ENCODE measurements at places on chromosomes 1 and 21. TPM values are rescaled to one million over a fixed set of nuclear protein-coding genes. Genes with fewer than 3 reads are reported as not detected.

RXFP4 gene
- not detected for total RNA-seq

GRCh38 chr1:8010080-8010664 is 15.9 kb downstream of the ERRFI1 start:
- H3K27me3 ChIP-seq, result no peaks in the 10 kb centered on the region
- no peak overlapping the region for H3K27ac ChIP-seq
- DNase-seq, result no peak
- no peaks in the 10 kb centered on the region for H3K36me3 ChIP-seq

DNA sequence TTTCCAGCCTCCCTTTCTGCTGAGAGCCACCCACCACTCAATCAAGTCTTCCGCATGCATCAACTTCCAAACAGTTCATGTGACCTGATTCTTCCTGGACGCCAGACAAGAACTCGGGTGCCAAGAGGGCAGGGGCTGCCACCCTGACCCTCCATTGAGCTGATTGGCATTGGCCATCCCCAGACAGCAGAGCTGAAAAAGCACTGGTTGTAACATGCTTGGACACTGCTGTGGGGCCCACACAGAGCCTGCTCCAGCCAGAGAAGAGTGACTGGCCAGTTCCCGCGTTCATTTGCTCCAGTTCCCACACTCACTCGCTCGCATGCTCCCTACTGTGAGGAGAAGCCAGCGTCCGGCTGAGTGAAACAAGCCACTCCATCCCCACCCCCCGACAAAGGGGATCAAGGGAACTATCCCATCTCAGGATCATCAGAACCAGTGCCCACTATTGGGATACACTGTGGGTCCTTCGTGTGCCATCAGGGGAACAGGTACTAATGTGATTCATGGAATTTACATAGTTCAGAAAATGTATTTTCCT is 420.3 kb downstream of the NPHP4 start:
- peaks cover 9% of the 10 kb centered on the region for H3K36me3 ChIP-seq
- DNase-seq, result no peak
- H3K27ac ChIP-seq, result no peak overlapping the region
- H3K4me1 ChIP-seq, result no peaks in the 10 kb centered on the region

DNA sequence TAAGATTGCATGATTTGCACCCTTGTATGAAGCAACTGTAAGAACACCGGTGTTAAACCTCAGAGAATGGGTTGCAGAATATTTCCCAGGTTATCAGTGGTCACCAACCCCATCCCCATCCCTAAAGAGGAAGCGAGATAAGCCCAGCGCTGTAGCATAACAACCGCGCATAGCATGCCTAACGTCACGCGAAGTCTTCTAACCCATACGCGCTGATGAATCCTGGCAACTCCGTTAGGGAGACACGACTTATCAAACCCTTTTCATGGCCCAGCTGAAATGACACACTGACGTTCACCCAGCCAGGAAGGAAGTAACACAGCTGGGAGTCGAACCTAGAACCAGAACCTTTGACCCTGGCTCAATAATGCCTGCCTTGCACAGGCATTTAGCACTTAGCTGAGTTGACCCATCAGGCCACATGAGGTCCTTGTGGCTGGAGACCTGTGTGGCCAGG is 24.2 kb downstream of the TMEM51 start:
- H3K36me3 ChIP-seq, result no peaks in the 10 kb centered on the region
- no peaks in the 10 kb centered on the region for H3K27me3 ChIP-seq
- no peak for DNase-seq

GALNT2 gene
- total RNA-seq, result 35.2 TPM

CCDC17 gene
- 3.8 TPM for total RNA-seq

GRCh38 chr1:200411406-200412257 is 1.8 kb upstream of the ZNF281 start:
- peak overlapping the region; percentile 10 for H3K27ac ChIP-seq
- H3K4me1 ChIP-seq, result peaks cover 26% of the 10 kb centered on the region
- H3K27me3 ChIP-seq, result peaks cover 5% of the 10 kb centered on the region
- DNase-seq, result no peak
- H3K4me3 ChIP-seq, result peak overlapping the region; percentile 84

DNA sequence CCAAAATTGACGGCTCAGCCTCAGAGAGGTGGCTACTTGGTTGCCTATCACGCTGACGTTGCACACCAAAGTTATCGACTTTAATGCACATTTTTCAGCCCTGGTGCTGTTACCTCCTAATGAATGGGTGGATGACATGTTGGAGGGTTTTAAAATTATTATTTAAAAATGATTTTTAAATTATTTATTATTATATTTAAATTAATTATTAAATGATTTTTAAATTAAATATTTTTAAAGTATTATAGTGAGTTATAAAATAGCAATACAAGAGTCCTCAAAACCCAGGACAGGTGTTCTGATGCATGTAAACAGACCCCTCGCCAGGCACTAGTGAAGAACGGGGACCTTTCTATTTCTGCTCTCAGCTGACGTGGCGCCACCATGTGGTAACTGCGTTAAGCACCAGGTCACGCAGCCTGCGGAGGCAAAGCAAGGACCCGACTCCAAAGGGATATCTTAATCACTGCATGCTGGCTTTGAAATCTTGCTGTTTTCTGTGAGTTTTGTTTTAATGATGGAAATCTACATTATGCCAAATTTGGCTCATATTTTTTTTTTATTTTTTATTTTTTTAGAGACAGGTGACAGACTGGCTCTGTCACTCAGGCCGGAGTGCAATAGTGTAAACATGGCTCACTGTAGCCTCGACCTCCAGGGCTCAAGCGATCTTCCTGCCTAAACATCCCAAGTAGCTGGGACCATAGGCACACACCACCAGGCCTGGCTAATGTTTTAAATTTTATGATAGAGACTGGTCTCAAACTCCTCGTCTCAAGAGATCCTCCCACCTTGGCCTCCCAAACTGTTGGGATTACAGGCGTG is 22.6 kb downstream of the CASP9 start:
- H3K27ac ChIP-seq, result no peak overlapping the region
- DNase-seq, result peak; percentile 89
- peaks cover 4% of the 10 kb centered on the region for H3K36me3 ChIP-seq
- H3K4me1 ChIP-seq, result peaks cover 8% of the 10 kb centered on the region
- no peak overlapping the region for H3K4me3 ChIP-seq

- DNase-seq, result no peak
- no peaks in the 10 kb centered on the region for H3K36me3 ChIP-seq
- H3K4me3 ChIP-seq, result peak overlapping the region; percentile 38
- H3K27me3 ChIP-seq, result peaks cover 8% of the 10 kb centered on the region
Measured at GRCh38 chr1:12052008-12052573, 11.0 kb upstream of the TNFRSF8 start.

ZFP69 gene
- 5.0 TPM for total RNA-seq

CD247 gene
- not detected for total RNA-seq

DNA sequence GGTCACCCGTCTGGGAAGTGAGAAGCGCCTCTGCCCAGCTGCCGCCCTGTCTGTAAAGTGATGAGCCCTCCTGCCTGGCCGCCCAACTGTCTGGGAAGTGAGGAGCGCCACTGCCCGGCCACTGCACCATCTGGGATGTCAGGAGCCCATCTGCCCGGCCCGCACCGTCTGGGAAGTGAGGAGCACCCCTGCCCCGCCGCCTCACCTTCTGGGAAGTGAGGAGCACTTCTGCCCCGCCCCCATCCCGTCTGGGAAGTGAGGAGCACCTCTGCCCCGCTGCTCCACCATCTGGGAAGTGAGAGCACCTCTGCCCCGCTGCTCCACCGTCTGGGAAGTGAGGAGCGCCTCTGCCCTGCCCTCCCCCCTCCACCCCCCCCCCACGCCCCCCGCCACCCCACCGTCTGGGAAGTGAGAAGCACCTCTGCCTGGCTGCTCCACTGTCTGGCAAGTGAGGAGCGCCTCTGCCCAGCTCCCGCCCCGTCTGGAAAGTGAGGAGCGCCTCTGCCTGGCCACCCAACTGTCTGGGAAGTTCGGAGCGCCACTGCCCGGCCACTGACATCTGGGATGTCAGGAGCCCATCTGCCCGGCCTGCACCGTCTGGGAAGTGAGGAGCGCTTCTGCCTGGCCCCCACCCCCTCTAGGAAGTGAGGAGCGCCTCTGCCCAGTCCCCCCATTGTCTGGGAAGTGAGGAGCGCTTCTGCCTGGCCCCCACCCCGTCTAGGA is 4.5 kb upstream of the ZZZ3 start:
- H3K27ac ChIP-seq, result peak overlapping the region; percentile 62
- H3K36me3 ChIP-seq, result no peaks in the 10 kb centered on the region
- DNase-seq, result peak; percentile 50

GRCh38 chr1:109438798-109439297 is 12.6 kb upstream of the PSMA5 start:
- H3K27me3 ChIP-seq, result peaks cover 2% of the 10 kb centered on the region
- no peak overlapping the region for H3K4me3 ChIP-seq
- no peak overlapping the region for H3K27ac ChIP-seq
- peak; percentile 59 for DNase-seq

C8A gene
- not detected for total RNA-seq

GRCh38 chr1:224377676-224378006 is 21.0 kb downstream of the CNIH4 start:
- H3K27ac ChIP-seq, result no peak overlapping the region
- H3K27me3 ChIP-seq, result no peaks in the 10 kb centered on the region
- H3K4me3 ChIP-seq, result no peak overlapping the region
- no peaks in the 10 kb centered on the region for H3K4me1 ChIP-seq

DNA sequence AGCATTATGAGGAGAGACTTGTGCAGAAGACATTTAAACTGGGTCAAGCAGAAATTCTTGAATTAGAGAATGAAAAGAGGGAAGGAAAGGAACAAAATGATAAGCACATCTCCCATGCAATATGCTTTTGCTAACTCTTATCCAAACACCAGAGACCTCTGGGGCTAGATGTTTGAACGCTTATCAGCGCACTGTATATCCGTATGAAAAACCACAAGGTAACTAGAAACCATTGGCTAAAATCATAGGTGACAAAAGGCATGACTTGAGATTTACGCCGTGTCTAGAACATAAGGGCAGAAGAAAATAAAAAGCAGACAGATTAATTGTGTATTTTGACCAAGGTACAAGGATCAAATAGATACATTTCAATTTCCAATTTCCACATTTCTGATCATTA is 38.0 kb upstream of the TIAM1 start:
- H3K36me3 ChIP-seq, result no peaks in the 10 kb centered on the region
- no peak overlapping the region for H3K4me3 ChIP-seq
- H3K27ac ChIP-seq, result no peak overlapping the region
- H3K4me1 ChIP-seq, result peaks cover 1% of the 10 kb centered on the region
- no peak for DNase-seq

GRCh38 chr1:43691871-43692815 is 15.2 kb upstream of the ST3GAL3 start:
- no peaks in the 10 kb centered on the region for H3K36me3 ChIP-seq
- no peak overlapping the region for H3K4me3 ChIP-seq
- H3K4me1 ChIP-seq, result no peaks in the 10 kb centered on the region
- H3K27ac ChIP-seq, result peak overlapping the region; percentile 53

GRCh38 chr21:28142697-28143096 is 850.0 kb downstream of the LTN1 start:
- H3K4me3 ChIP-seq, result no peak overlapping the region
- H3K36me3 ChIP-seq, result no peaks in the 10 kb centered on the region
- H3K27ac ChIP-seq, result no peak overlapping the region
- H3K27me3 ChIP-seq, result no peaks in the 10 kb centered on the region
- DNase-seq, result no peak

DNA sequence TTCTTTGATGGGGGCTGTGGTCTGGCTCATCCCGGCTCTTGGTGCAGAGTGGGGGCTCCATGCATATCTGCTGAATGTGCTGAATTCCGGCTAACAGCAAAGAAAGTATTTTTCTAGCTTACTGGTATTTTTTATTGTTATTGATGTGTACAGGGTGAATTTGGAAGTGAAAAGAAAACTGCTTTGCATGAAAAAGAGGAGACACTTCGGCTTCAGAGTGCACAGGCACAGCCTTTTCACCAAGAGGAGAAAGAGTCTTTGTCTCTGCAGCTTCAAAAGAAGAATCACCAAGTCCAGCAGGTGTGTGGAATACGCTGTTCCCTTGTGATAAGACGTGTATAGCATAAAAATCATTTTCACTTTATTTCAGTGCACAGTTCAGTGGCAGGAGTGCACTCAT is 57.6 kb downstream of the PCNT start:
- peak overlapping the region; percentile 57 for H3K27ac ChIP-seq
- peaks cover 62% of the 10 kb centered on the region for H3K36me3 ChIP-seq
- peaks cover 29% of the 10 kb centered on the region for H3K27me3 ChIP-seq

- peaks cover 10% of the 10 kb centered on the region for H3K4me1 ChIP-seq
- no peak for DNase-seq
- no peak overlapping the region for H3K27ac ChIP-seq
Measured at GRCh38 chr1:162144268-162144667, 74.8 kb downstream of the NOS1AP start.

KDM1A gene
- total RNA-seq, result 301 TPM

DNA sequence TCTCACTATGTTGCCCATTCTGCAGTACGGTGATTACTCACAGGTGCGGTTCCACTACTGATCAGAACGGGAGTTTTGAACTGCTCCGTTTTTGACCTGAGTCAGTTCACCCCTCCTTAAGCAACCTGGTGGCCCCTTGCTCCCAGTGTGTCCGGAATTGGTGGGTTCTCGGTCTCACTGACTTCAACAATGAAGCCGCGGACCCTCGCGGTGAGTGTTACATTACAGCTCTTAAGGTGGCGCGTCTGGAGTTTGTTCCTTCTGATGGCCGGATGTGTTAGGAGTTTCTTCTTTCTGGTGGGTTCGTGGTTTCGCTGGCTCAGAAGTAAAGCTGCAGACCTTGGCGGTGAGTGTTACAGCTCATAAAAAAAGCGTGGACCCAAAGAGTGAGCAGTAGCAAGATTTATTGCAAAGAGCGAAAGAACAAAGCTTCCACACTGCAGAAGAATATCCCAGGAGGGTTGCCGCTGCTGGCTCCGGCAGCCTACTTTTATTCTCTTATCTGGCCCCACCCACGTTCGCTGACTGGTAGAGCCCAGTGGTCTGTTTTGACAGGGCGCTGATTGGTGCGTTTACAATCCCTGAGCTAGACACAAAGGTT is 17.6 kb upstream of the PARP1 start:
- H3K27ac ChIP-seq, result no peak overlapping the region
- peaks cover 2% of the 10 kb centered on the region for H3K27me3 ChIP-seq
- DNase-seq, result no peak
- peaks cover 6% of the 10 kb centered on the region for H3K36me3 ChIP-seq
- H3K4me3 ChIP-seq, result no peak overlapping the region
- H3K4me1 ChIP-seq, result peaks cover 21% of the 10 kb centered on the region

SPSB1 gene
- 78.6 TPM for total RNA-seq

- no peaks in the 10 kb centered on the region for H3K36me3 ChIP-seq
- no peaks in the 10 kb centered on the region for H3K4me1 ChIP-seq
- H3K27ac ChIP-seq, result no peak overlapping the region
- no peak overlapping the region for H3K4me3 ChIP-seq
- no peak for DNase-seq
Measured at GRCh38 chr1:184843732-184844495, 89.3 kb upstream of the EDEM3 start.

All from glutamatergic neuron (in vitro differentiated cells).